Stimulated activated CD4-positive, alpha-beta T cell treated with anti-CD3 and anti-CD28 coated beads, Interleukin-15, amount 100 ng/mL, for 1 hour (primary cell): ENCODE measurements at places on chromosomes 11 and 22.

DNA sequence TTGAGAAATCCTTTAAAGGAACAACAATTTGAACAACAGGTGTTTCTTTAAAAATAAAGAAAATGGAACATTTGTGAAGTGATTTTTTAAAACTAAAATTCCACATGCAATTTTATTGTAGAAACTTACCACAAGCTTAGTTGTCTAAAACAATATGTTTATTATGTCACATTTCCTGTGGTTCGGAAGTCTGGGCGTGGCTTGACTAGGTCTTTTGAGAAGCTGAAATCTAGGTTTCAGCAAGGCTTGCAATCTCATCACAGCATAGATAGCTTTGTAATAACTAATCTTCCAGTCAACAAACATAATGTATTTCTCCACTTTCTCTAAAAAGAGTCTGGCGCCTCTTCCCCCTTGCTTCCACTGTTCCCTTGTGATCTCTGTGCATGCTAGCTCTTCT, 27.0 kb downstream of the MS4A6A start:
- no peak for DNase-seq

GRCh38 chr11:75270896-75271418, 30.4 kb downstream of the TPBGL start:
- DNase-seq, result no peak

DNA sequence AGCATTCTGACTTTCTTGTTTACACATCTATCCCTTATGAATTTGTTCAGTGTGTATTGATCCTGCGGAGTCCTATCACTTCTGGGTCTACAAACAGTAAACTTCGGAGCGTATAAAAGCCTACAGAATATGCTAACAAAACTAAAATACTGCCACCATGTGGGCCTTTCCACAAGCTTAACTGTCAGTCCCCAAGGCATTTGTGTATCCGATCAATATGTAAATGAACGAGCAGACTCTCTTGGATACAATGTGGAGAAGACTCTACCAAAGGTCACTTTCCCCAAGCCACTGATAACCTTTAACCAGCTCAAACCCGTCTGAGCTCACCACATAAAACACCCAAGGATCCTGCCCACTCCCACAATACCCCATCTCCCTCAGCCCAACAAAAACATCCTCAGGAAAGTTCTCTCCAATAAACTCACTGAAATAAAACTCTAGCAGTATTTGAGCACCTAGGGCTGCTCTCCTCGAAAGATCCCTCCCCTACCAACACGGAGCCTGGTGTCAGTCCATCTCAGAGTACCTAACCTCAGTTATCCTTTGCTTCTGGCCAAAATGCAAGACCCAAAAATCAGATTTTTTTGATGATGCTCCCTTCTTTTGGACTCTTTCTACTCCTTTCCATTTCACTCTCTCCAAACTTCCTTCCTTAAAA, 17.8 kb downstream of the ADA2 start:
- DNase-seq, result no peak

DNA sequence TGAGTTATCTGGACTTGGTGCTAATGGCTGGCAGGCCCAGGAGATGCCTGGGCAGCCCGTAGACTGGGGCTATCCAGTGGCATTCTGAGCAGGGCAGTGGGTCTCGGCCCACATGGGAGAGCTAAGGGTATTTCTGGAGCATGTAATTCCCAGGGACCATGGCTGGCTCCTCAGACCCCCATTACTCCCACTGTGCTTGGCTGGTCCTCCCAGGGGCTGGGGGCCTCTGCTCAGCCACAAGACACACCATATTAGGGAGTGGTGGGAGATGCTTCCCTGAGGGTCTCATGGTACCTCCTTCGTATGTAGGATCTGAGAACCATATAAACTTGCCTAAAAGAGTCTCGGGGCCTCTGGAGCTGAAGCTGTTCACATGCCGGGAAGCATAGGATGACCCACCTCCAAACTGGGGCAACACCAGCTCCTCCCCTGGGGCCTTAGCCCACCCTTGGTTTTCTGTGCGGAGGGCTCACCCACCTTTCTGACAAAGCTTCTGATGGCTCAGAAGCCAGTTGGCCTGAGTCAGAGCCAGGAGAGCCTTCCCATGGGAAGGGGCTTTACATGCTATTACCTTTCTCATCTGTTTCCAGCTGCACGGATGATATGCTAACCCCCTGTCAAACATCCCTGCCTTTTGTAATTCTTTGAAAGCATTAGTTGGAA, 9.5 kb upstream of the FTH1 start:
- DNase-seq, result no peak

DNA sequence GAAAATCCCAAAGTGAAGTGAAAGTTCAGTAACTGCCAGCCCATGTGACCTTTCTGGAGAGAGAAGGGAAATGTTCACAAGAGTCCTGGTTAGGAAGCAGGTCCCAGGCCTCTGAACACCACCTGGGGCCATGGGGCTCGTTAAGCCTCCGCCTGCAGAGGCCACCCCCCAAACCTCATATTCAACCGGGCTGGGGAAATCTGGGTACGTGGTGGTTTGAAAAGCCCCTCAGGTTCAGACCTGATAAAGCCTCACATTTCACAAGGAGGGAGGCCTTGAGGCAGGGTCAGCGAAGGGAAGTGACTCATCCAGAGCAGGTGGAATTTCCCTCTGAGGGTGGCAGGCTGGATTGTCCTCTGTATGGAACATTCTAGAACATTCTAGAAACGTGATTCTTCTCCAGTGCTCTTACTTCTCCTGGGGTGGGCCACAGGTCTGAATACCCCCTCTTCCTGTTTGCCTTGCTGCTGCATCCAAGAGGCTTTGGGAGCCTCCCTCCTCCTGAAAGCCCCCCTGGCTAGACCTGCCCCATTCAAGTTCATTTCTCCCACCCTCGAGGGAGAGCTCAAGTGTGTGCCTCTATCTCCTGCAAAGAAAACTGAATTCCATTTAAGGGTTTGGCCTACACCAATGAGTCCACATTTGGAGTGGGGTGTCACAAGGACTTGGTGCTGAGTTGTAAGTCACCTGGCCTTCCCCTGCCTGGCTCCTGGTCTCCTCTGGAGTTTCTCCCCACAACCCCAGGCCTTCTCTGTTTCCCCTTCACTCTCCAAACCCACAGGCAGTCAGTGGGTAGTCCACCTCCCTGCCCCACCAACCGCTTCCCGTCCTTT, 6.3 kb downstream of the FXYD2 start:
- no peak for DNase-seq
